Stimulated activated CD8-positive, alpha-beta memory T cell treated with anti-CD3 and anti-CD28 coated beads, Interleukin-7, amount 100 ng/mL, for 48 hours (primary cell): ENCODE measurements at places on chromosomes 1 and 21.

GRCh38 chr1:45116340-45116739 lies 90.1 kb downstream of the ZSWIM5 start:
- no peak for DNase-seq

DNA sequence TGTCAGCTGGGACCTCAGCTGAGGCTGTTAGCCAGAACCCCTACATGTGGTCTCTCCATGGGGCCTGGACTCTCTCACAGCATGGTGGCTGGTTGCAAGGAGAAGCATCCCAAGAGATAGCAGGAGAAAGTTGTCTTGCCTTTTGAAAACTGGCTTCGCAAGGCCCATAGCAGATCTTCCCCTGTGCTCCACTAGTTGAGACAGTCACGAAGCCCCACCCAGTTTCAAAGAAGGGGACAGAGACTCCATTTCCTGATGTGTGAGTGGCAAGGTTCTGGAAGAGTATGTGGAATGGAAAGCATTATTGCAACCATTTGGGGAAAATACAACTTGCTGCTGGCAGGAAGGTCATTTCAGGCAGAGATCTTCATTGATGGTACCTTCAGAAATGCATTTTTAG lies 7.5 kb upstream of the CSRP1 start:
- DNase-seq: no peak

- DNase-seq: no peak
Measured at GRCh38 chr1:221165839-221166500, 286.7 kb downstream of the HLX start.

GRCh38 chr1:48673332-48674105 lies 103.2 kb downstream of the BEND5 start:
- DNase-seq: no peak

DNA sequence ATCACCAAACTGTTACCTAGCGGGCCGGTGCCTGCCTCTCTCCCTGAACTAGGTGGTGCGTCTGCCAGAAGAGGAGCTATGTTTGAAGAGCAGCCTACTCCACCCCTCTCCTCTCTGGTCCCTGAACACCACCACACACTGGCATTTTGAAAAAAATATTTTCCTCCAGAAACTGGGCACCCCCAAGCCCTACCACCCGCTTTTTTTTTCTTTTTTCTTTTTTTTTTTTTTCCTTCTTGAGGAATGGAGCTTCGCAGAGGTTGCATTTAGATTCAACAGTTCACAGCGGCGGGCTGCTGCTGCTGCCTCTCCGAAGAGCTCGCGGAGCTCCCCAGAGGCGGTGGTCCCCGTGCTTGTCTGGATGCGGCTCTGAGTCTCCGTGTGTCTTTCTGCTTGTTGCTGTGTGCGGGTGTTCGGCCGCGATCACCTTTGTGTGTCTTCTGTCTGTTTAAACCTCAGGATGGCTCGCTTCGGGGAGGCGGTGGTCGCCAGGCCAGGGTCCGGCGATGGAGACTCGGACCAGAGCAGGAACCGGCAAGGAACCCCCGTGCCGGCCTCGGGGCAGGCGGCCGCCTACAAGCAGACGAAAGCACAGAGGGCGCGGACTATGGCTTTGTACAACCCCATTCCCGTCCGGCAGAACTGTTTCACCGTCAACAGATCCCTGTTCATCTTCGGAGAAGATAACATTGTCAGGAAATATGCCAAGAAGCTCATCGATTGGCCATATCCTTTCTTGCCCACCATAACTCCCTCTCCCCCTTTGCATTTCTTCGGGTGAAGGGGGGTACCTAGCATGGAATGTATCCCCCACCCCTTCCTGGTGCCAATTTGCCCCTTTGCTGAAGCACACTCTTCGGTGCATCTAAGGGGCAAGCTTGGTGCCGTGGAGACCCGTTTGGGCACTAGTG lies at the start of gene CACNA1E:
TSS of gene CACNA1E (plus strand) at position 233 of the 911 bp plus-strand sequence. CDS start at position 461, 228 bp downstream.
- no peak for DNase-seq

GRCh38 chr1:183390561-183390960 lies 27.6 kb downstream of the NMNAT2 start:
- DNase-seq: no peak

- DNase-seq: no peak
Measured at GRCh38 chr1:18178111-18178510, 70.5 kb downstream of the IGSF21 start.

- no peak for DNase-seq
Measured at GRCh38 chr1:156014829-156015228, 5.9 kb downstream of the SSR2 start.

DNA sequence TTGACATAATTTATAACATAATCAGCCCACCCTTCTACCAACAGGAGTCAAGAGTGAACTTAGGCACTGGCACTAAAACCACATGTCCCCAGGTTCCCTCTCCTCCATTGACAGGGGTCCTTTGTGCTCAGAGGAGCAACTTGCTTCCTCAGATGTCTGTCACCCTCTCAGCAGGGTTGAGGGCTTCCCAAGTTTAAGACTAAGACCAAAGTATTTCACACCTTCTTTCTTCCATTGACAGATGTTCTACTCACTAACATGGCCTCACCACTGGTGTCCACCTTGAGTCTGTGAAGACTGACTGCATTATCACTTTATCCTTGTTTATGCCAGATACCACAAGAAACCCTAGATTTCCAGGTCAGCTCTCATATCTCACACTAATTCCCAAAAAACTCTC lies 56.5 kb downstream of the CCDC18 start:
- DNase-seq: no peak

GRCh38 chr1:71698186-71698585 lies 584.2 kb downstream of the NEGR1 start:
- DNase-seq: no peak

- no peak for DNase-seq
Measured at GRCh38 chr1:48048064-48048463, 50.9 kb upstream of the TRABD2B start.

- DNase-seq: no peak
Measured at GRCh38 chr21:44682580-44683151, 703 bp upstream of the KRTAP12-1 start.

GRCh38 chr1:84259989-84260388 lies 41.5 kb upstream of the SAMD13 start:
- DNase-seq: no peak

DNA sequence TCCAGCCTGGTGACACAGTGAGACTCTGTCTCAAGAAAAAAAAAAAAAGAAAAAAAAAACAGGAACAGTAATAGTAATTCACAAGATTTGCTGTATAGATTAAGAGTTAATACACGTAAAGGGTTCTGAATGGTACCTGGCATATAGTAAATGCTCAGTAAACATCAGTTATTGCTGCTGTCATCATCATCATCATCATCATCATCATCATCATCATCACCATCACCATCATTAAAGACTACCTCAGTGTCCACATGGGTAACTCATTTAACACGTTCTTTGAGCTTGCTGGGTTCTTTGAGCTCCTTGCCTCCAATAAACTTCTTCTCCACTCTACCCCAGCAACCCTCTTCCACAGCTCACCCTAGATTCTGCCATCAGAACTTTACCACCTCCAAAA lies 55.0 kb downstream of the KIAA0319L start:
- no peak for DNase-seq
